ENCODE measurements at places on chromosomes 6 and 20.

DNA sequence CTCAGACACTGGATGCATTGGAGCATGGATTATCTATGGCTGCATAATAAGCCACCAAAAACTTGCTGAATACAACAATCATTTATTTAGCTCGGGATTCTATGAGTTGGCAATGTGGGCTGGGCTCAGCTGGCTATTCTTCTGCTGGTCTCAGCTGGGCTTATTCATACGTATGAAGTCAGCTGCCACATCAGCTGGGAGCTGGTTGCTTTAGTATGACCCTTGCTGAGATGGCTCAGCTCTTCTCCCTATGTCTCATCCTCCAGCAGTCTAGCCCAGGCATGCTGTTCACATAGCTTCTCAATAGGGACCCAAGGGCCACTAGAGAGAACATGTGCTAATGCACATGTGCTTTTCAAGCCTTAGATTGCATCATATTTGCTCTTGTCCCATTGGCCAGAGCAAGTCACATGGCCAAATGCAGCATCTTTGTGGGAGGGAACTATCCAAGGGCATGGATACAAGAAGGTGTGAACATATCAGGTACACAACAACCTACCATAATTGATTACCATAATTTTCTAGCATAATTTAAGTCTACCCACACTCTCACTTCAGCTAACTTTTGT, 444.6 kb downstream of the KIF16B start:
- DNase-seq: no peak

DNA sequence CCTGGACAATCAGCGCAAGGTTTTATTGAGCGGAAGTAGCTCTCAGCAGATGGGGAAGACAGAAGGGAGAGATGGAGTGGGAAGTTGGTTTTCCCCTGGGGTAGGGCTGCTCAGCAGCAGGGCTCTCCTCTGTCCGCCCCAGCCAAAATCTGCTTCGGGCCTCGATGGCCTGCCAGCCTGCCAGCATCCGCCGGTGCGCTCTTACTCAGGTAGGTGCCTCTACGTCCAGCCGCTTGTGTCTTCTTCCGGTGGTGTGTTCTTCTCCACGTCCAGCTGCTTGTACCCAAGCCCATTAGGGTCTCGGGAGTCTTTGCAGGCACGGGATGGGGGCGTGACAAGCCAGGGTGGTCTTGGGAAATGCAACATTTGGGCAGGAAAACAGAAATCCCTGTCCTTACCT, 1340.0 kb upstream of the MAP3K7 start:
- no peak for DNase-seq

DNA sequence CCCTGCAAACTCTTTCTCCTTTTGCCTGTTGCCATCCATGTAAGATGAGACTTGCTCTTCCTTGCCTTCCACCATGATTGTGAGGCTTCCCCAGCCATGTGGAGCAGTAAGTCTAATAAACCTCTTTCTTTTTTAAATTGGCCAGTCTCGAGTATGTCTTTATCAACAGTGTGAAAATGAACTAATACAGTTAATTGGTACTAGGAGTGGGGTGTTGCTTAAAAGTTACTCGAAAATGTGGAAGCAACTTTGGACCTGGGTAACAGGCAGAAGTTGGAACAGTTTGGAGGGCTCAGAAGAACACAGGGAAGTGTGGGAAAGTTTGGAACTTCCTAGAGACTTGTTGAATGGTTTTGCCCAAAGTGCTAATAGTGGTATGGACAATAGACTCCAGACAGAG, 359.2 kb upstream of the KHDRBS2 start:
- no peak for DNase-seq

DNA sequence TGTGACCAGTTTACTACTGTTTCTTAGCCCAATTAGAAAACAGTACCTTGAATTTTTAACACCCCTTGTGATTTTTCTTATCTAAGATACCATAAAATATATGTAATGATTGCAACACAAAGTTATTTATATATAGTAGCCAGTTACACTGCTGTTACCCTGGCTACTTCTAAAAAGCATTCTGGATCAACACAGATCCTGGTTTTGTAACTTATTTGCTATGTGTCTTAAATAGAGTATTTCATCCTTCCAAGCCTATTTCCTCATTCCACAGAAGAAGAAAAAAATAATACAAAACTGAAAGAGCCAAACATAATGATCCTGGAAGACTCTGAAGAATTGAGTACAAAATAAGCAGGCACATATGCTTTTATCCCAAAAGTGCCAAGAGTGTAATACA, 19.0 kb upstream of the GSTA4 start:
- DNase-seq: no peak

DNA sequence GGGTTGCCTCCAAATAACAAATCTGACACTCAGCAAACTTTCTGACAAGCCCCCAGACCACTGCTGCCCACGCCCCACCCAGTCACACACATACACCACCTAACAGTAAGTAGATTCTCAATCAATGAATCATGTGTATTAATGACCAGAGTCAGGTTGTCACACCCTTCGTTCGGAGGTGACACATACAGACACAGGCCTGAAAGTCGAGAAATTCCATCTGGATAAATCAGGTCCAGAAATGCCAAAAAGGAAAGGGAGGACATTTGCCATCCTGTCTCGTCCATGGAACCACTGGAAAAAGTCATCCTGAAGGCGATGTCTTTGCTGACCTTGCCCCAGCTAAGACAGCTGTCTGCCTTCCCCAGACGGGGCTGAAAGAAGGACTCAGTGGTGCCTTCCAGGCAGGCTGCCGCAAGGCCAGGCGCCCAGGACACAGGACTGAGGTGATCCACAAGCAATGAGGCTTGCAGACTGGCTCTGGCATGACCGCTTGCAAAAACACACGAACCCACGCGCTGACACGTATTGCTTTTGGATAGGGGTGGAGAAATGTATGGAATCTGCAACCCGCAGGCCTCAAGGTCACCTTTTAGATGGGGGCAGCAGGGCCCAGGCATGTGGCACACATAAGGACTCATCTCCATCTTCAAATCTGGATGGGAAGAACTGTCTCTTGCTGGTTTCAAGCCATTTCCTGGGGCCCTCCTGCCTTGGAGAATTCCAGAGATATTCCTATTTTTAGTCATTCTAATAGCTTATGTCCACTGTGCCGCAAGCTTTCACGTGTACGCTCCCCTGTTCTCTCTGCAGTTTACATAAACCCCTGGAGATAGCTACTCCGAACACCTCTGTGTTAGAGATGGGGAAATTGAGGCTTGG, 9.0 kb downstream of the NFATC2 start:
- DNase-seq: no peak

GRCh38 chr6:56789879-56790278, 147.2 kb upstream of the DST start:
- DNase-seq: no peak

DNA sequence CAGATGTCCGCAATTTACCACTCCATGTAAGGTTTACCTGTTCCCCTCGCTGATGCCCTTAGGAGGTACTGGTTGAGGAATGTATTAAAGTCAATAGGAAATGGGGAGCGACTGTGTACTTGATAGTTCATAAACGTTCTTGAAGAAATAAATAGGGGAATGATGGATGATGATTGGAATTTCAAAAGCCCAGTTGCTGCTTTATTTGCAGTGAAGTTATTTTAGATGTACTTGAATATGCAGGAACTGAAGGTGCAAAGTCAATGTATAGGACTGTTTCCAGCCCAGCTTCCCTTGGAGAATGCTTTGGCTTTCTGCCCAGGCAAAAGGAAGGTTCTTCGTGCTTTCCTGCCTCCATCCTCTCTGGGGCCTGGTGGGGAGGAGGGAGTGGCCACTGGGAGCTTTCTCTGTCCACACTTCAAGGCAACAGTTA, 19.8 kb downstream of the ADGRF5 start:
- no peak for DNase-seq

All from NCI-H1436 (cell line).